Activated naive CD8-positive, alpha-beta T cell treated with anti-CD3 and anti-CD28 coated beads, Interleukin-2, amount 10 ng/mL, durations not matched to agents 7 days and 5 days (primary cell): ENCODE measurements at places on chromosomes 12 and 14. TPM values are rescaled to one million over a fixed set of nuclear protein-coding genes. Genes with fewer than 3 reads are reported as not detected.

DNA sequence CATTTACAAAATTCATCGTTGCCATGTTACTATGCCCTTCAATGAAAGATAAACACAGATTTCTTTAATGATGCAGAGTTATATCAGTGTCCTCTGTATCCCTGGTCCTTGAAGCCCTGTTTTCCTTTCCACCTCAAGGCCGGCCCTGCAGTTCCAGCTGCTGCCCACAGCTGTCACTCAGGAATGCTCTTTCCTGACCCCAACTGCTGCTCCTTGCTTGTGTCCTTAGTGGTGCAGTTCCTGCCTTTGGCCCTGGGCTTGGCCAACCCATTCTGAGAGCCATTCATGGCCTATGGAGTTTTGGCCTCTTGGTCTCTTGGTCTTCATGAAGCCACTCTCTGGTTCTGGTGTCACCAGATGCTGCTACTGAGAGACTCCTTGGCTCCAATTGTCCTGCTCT lies 93.1 kb downstream of the GAS2L3 start:
- DNase-seq, result no peak

GRCh38 chr12:121883315-121883660 lies 5.3 kb upstream of the PSMD9 start:
- DNase-seq, result no peak

DNA sequence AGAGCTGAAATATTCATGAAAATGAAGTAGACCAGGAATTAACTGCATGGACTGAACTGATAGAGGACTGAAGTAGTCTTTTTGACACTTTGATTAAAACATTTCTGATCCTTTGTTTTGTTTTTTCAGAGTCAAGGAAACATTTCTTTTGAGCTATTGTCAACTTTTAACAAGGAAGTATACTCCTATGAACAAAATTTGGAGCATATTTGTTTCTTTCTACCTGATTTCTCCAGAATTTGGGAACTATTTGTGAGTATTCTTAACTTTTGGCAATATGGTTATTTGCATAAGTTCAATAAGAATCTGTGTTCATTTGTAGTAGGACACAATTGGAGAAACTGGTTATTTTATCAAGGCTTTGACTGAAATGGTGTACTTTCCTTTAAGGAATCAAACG lies 71.3 kb upstream of the HECTD1 start:
- no peak for DNase-seq

DNA sequence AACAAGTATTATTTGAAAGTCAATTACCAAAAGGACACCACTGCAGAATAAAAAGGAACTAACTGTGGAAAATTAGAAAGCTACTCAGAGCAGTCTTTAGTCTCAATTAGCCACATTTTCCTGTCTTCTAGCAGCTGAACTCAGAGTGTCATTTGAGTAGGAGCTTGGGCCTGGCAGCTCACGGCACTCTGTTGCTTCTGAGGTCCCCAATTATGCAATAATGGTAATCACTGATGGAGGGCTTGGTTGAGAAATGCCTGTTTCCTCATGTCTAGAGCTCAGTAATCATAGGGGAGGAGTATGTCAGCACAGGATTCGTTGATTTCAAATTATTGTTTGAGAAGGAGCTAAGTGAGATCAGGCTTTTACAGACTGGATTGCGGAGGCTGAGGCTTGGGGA lies 108.6 kb downstream of the VRK1 start:
- DNase-seq, result no peak

DNA sequence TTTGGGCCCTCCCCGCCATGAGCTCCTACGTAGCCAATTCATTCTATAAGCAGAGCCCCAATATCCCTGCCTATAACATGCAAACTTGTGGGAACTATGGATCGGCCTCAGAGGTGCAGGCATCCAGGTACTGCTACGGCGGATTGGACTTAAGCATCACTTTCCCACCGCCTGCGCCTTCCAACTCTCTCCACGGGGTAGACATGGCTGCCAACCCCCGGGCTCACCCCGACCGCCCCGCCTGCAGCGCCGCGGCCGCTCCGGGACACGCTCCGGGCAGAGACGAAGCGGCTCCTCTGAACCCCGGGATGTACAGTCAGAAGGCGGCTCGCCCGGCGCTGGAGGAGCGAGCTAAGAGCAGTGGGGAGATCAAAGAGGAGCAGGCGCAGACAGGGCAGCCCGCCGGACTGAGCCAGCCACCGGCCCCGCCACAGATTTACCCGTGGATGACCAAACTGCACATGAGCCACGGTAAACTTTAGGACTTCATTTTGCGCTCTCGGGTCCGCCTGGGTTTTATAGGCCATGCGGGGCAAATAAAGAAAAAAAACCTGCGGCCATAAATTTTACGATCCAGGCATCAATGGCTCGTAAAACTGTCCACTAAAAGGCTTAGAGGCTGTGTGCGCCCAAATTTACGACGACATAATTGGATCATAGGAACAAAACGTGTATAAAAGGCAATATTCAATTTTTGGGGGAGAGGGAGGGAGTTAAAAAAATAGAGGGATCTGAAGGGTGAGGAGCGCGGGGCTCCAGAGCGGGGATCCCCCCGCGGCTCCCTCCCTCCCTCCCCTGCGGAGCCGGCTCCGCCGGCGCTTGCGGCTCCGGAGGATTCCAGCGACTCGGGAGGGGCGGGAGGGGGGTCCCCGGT lies 493 bp downstream of the HOXC5 start:
- DNase-seq, result peak; percentile 56

DNA sequence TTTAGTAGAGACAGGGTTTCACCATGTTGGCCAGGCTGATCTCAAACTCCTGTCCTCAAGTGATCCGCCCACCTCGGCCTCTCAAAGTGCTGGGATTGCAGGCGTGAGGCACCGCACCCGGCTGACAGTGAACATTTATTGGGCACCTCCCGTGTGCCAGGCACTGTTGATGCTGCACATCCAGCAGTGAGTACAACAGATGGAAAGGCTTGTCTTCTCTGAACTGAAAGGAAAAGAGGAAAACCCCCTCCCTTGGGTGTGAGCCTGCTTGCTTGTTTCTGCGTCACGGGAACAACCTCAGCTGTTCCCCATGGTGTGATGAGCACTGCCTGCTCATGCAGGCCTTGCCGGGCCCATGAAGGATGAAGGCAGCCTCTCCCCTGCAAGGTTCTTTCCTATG lies 39.5 kb downstream of the DGLUCY start:
- DNase-seq, result no peak

DNA sequence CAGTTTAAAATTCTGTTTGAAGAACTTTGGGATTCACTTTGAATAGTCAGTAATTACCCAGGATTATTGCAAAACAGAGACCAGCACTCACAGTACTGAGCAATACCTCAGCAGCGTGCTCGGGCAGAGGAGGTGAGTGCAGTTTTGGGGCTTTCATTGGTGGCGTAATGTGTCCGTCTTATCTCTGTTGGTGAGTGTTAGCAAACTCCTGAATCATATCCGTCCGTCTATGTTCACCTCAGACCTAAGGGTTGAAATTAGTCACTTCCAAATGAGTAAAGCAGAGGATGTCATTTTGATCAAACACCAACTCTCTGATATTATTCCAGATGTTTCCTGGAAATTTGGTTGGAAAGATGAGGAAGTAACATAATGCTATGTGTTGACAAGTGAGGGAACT lies 82.8 kb downstream of the BORCS5 start:
- DNase-seq, result no peak

- no peak for DNase-seq
Observed at GRCh38 chr14:104993808-104994591, 8.4 kb downstream of the CLBA1 start.

DNA sequence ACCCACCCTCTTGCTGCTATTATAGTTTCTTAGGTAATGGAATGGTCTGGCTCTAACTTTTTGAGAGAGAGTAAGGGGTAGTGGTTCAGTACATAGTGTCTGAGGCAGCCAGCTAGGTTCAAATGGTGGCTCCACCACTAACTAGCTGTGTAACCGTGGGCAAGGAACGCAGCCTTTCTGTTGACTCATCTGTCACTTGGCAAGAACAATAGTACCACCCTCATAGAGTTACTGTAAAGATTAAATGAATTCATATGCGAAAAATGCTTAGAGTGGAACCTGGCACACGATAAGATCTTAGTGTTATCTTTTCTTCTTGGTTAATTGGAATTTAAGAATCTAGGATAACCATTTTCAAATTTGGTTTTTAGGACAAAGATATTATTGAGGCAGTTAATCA lies 14.0 kb downstream of the CCDC62 start:
- no peak for DNase-seq

GRCh38 chr12:5187136-5187535 lies 143.5 kb downstream of the KCNA5 start:
- no peak for DNase-seq

GRCh38 chr12:28941248-28941647 lies 207.8 kb upstream of the FAR2 start:
- DNase-seq, result no peak

DNA sequence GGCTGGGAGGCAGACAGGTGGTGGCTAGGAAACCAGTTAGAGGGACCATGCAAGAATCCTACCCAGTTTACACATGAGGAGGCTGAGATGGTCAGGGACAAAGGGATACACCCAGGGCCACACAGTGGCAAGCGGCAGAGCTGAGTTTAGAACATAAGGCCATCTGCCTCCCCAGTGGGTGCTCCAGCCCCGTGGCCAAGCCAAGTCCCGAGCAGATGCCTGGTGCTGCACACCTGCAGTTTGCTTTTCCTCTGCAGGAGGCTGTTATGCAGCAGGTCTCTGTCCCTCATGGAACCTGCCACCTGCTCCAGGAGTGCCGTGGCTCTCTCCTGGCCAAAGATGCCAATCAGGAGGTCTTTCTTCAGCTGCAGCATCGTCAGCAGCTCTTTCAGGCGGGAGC lies 70.8 kb downstream of the SYNE3 start:
- DNase-seq, result no peak

The CBLN3 gene
- total RNA-seq, result 3.8 TPM

- DNase-seq, result no peak
Observed at GRCh38 chr12:123280971-123281370, 9.3 kb upstream of the CDK2AP1 start.

- DNase-seq, result no peak
Observed at GRCh38 chr14:21987937-21988336, 314.3 kb upstream of the OR4E1 start.

DNA sequence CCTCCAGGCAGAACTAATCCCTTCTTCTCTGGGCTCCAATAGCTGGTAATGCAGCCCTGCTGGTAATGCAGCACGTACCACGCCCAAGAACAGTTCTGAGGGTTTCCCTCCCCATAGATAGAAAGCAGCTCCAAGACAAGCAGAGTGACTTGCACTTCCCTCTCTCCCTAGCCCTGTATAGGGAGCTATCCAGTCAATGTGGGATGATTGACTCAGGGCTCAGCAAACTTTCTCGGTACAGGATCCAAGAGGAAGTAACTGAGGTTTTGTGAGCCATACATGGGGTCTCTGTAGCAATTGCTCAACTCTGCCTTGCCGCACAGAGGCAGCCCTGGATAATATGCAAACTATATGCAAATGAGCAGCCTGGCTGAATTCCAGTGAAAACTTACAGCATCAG lies 15.5 kb upstream of the FKBP4 start:
- DNase-seq, result no peak

The AMDHD1 gene
- 2.0 TPM for total RNA-seq

GRCh38 chr14:84579292-84579691 lies 950.7 kb upstream of the FLRT2 start:
- DNase-seq, result no peak

DNA sequence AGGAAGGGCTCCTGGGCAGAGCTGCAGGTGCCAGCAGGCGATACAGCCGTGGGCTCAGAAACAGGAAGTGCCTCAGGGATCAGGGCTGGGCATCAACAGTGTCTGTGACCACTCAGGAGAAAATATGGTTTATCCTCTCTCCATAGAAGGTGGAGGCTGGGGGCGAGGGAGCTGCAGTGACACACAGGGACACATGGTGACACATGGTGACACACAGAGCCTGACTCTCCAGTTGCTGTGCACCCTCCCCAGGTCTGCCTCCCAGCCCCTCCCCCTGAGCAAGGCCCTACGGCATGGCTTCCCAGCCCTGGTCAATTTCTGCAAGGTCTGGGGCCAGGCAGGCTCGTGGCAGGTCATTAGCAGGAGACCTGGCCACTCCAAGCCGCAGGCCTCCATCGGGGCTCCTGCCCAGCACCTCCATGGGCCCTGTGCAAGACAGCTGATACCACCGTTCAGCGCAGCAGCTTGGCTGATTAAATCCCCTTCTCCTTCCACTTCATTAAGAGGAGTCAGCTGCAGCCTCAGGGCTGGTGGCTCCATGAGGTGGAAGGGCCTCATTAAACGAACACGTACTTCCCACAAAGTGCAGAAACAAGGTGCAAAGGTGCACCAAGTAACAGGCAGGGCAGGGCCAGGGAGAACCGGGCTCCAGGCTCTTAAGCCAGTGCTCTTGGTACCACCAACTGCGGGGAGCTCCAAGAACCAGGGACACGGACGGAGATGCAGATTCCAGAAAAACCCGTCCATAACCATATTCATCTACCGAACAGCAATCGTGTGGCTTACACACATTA lies 60.7 kb downstream of the CCNK start:
- DNase-seq, result no peak

The DLGAP5 gene
- 84.8 TPM for total RNA-seq

The IGF1 gene
- 1.3 TPM for total RNA-seq

The ADAMTS20 gene
- total RNA-seq, result not detected

DNA sequence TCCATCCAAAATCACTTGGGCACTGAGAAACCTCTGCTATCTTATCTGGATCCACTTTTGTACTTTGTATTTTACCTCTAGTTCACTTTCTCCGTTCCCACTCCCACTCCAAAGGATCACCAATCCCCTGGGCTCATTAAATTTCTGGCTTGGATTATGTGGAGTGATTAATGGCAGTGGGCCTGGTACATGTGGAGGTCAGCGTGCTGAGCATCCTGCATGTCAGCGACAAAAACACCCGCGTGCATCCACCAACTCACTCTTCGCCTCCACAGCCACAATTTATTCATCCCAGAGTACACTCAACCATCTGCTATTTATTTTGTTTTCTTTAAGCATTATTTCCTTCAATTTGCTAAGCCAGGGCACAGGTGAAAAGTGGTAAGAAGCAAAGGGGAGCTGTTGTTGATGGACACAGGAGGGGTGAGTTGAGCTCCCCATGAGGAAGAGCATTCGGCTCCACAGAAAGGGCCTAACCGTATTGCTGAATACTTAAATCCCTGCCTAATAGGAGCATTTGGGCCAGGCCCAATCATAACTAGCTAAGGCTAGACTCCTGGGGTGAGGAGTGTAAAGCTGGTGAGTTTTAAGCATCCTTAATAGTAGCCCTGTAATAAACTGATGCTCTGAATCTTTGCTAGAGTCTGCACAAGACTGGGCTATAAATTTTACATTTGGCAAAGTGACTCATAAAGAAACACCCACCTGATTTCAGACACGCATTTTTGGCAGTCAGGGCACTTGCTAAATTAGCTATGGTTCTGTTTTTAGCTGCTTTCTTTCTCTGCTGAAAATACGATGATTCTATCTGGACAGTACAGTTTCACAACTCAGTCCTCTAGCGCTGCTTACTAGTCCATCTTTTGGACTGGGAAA lies 137.8 kb downstream of the SLC25A21 start:
- no peak for DNase-seq

GRCh38 chr14:105505101-105505500 lies 14.1 kb downstream of the TEDC1 start:
- peak; percentile 16 for DNase-seq

The LIN7A gene
- not detected for total RNA-seq

DNA sequence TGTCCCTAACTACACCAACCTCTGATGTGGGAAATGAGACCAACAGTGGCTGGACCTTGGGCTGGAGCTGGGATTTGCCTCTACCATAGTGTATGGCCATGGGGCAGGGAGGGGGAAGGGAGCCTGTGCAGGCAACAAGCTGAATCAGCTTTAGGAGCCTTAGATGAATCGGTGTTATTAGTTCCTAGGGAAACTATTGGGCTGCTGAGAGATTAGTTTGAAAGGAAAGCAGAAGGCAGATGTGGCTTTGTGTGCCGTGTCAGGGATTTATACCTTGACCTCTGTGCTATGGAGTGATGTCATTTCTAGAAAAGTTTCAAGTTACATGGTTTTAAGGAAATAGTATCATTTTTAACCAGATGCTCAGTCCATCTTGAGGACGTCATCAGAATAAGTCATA lies 19.5 kb upstream of the GAS2L3 start:
- DNase-seq, result no peak
